Panc1 (cell line): ENCODE measurements at places on chromosomes 16 and 17.

DNA sequence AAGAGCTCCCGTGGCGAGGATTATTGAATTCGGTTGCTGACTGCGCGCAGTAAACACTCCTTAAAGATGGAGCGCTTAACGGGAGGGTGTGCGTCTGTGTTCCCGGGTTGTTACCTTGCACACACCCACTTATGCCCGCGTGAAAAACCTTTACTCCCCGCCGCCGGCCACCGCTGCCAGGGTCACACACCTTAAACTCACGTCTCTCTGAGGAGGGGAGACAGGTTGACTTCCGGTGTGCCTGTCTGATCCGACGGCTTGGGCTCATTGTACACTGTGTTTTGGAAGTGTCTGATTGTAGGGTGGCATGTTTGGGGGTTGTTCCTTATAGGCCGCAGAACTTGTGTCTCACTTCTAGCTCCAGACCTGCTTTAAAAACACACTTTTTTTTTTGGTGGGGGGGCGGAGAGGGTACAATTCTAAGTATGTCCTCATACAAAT is 66.8 kb downstream of the KPNA2 start:
- DNase-seq: no peak

GRCh38 chr17:36608794-36609497 is 7.6 kb downstream of the MRM1 start:
- no peak for DNase-seq

GRCh38 chr17:75482098-75482942 is 25.9 kb downstream of the TMEM94 start:
- DNase-seq: no peak

- no peak for DNase-seq
Observed at GRCh38 chr16:52549011-52549692, 2.2 kb upstream of the TOX3 start.

GRCh38 chr17:29569245-29569950 is 897 bp downstream of the TP53I13 start:
- no peak for DNase-seq

DNA sequence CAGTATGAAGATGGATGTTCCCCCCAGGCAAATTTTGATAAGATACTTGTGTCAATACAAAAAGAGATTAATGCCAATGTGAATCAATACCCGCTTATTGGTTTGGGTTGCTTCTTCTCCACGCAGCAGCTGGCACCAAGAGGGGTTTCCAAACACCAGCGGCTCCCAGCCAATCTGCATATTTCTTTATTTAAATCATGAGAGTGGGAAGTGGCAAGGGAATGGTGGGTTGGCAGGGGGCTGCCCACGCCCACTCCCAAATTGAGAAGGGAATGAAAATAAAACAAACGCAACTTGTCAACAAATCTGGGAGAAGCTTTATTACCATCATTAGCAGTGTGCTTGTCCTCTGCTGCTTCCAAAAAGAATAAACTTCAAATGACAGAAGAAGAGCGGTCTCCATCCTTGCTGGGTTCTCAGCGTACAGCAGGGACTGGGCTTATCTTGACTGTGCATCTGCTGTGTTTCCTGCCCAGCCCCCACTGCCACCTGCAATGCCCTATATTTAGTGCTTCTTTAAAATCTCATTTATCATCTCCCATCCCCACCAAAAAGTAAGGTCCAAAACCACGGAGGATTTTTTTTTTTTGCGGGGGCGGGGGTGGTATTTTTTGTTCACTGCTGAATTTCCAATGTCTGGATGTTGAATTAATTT is 34.9 kb upstream of the C16orf78 start:
- DNase-seq: no peak

GRCh38 chr17:47724705-47725104 is 8.3 kb upstream of the TBX21 start:
- DNase-seq: no peak

GRCh38 chr16:88316941-88317612 is 65.7 kb upstream of the ZNF469 start:
- DNase-seq: no peak
